Fibroblast of upper back skin (primary cell): ENCODE measurements at places on chromosomes 7 and 10.

- no peak for DNase-seq
These were observed 6.6 kb downstream of the LAT2 start for GRCh38 chr7:74216361-74216761.

DNA sequence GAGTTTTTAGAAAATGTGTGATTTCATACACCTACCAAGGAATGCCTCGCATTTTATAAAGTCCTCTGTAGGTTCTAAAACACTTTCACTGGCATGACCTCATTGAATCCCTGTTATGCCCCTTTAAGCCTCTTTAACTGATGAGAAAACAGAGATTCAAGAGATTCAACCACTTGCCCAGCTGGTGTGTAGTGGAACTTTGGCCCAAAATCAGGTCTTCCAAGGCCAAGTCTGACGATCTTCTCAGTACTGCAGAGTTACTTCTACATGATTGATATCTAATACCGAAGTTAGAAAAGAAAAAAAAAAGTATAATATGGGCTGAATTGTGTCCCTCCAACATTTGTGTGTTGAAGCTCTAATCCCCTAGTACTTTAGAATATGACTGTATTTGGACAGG lies 202.0 kb downstream of the WDR11 start:
- DNase-seq = no peak

DNA sequence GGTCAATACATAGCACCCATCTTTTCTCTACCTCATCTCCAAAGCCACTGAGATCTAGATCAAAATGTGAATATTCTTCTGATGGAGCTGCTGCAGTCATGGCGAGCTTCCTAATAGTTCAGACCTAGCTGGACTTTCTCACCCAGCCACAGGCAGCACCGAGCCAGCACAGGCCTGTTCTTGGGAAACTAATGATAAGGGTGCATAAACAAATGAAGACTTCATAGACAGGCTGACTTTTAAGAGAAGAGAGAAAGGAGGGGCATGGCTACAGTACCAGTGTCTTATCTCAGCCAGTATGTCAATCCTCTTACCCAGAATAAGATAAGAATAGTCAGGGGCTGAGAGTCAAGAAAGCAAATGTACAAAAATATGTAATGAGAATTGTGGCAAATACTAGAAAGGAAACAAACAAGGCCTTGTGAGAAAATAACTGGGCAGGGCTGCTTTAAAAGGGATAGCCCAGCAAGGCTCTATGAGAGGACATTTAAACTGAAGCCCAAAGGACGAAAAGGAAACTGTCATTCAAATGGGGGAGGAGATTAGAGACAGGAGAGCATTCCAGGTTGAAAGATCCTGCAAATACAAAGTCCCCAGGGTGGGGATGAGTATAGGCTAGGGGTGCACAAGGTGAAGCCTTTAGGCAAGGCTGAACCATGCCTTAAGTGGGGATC lies 21.8 kb upstream of the CDK14 start:
- DNase-seq = no peak

DNA sequence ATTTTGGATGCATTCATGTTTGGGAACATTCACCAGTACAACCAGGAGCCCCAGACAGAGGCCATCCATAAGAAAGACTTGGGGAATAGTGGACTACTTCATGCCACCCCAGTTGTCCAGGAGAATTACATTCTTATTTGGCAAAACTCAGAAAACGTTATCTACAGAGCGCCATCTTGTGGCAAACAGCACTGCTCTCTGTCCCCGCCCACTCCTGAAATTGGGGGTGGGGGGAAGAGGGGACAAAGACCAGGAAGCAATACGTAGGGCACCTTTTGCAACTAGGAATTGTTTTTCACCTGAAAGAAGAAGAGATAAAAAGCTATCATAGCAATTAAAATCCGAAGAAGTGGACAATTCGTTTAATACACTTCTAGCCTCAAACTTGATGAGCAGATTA lies 134.6 kb upstream of the MGMT start:
- no peak for DNase-seq

DNA sequence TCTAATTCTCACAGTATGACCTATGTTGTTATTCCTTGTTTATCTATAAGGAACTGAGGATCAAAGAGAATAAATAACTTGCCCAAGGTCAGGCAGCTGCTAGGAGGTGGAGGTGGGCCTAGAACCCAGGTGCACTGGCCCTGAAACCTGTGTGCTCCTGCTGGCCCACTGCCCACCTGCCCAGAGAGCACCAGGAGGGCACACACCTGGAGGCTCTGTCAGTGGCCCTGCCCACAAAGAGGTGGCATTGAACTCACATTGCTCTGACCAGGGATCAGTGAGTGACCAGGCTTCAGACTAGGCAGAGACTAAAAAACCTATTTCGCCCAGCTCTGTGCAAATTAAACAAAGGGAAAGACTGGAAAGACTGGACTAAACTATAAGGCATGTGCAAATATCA lies 210.6 kb downstream of the TNS3 start:
- DNase-seq = no peak

DNA sequence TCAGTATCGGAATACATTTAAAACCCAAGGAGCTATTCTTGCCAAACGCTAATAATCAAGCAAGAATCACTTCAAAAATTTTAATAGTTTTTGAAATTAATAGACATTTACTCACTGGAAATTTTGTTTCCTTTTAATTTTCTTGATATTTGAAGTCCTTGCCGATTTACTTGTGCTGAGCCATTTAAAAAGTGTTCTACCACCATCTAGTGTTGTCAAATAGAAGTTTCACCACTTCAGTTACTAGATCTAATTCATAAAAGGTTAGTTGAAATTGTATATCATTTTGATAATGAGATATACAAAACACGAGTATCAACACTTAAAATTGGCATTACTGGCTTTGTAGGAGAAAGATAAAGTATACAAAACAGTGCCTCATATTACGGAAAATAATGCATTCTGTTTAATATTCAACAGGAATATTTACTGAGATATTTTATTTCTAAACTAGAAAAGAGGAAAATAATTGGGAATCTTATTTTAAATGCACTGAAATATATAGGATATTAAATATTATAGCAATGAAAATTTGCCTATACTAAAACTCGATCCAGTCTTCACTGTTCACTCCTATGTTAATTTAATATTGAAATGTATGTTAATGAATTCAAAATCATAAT lies 664.8 kb upstream of the SEMA3D start:
- peak; percentile 65 for DNase-seq

- no peak for DNase-seq
These were observed 17.6 kb downstream of the C10orf62 start for GRCh38 chr10:97607095-97607636.

DNA sequence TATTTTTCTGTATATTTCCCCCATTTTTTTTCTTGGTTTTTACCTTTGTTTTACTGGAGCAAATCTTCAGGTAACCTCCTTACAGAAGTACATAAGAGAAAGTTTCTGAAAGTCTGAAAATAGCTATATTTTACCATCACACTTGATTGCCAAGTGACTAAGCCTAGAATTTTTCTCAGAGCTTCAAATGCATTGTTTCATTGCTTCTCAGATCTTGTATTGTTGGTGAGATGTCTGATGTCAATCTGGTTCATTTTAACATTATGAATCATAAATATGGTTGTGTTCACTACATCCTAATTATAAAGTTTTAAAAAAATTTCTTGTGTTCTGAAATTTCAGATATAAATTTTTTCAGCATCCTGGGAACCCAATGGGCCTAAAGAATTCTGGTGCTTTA lies 228.2 kb downstream of the AHR start:
- peak; percentile 49 for DNase-seq

GRCh38 chr7:129989466-129989865 lies 36.7 kb upstream of the UBE2H start:
- DNase-seq = peak; percentile 21

DNA sequence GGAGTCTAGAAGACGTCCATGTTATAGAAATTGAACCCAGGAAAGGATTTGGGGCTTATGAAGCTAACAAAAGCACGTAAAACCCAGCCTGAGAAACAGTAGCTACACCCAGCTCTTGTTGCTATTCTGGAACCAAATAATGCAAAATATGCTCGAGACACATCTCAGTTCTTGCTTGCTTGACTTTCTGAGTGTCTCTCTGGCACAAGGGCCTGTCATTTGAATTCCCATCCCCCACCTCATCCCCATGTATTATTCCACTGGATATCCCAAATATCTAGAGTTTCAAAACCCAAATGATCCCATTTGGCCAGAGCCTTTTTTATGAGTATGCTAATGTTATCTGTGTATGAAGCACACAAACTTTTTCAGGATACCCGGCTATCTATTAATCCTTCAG lies 48.2 kb upstream of the AGBL3 start:
- no peak for DNase-seq

- DNase-seq = peak; percentile 66
These were observed 54.8 kb upstream of the CALD1 start for GRCh38 chr7:134724606-134725005.

- peak; percentile 66 for DNase-seq
These were observed 26.4 kb downstream of the YAE1 start for GRCh38 chr7:39592586-39592985.

GRCh38 chr10:65065278-65065677 lies 1544.1 kb downstream of the REEP3 start:
- DNase-seq = no peak

DNA sequence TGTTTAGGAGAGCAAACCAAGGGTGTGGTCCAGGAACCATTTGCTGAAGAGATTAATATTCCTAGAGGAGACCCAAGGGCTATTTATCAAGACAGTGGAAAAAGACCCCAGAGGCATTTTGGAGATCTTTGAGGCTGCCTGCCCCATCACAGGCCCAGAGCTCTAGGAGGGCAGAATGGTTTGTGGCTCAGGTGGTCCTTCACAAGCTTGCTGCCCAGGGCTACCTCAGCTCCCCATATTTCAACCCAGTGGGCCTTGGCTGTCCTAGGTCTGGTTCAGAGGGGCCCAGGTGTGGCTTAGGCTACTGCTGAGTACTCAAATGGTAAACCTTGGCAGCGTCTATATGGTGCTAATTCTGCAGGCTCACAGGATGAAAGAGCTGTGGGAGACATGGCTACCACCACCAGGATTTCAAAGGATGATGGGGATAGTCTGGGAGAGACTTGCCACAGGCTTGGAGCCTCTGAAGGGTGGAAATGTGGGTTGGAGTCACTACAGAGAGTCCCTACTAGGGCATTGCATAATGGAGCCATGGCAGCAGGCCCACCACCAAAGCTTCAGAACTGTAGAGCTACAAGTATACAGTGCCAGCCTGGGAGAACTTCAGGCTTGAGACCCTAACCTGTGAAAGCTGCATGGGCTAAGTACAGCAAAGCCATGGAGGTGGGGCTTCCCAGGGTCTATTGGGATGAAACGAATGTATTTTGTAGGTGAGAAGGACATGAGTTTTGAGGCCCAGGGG lies 24.3 kb downstream of the PTEN start:
- no peak for DNase-seq

- peak; percentile 51 for DNase-seq
These were observed 8.0 kb upstream of the BEND7 start for GRCh38 chr10:13536674-13537366.

DNA sequence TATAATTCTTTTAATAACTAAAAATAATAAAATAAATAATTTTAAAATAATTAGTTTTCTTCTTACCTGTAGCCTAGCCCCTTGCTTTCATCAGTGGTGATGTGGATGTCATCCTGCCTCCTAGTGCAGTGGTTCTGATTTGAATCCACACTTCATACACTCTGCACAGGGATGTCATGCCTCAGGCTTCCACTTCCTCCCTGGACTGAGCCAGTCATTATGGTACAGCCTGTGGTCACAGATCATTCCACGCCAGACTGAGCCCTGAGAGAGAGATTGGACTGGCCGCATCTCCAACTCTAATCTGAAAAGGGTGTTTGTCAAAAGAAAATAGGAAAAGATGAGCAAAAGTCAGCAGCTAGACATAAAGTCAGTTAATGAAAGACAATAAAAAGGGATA lies 436.2 kb upstream of the IGFBP3 start:
- DNase-seq = no peak

GRCh38 chr7:29306319-29306991 lies 111.9 kb downstream of the CHN2 start:
- DNase-seq = no peak

- DNase-seq = peak; percentile 33
These were observed 101.8 kb upstream of the STRIP2 start for GRCh38 chr7:129332254-129333035.

DNA sequence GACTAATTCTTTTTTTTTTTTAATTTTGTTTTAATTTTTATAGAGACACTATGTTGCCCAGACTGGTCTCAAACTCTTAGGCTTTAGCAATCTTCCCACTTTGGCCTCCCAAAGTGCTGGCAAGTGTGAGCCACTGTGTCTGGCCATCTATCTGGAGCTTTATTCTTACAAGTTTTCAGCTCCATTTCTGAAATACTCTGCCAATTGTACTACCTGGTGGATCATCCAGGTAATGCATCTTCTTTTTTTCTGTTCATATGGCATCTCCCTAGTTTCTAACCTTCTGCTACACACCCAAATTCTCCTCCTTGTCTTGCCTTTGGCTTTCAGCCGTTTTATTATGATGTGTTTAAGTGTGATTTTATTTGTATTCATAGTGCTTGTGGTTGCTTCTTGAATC lies 40.2 kb downstream of the ZNF365 start:
- no peak for DNase-seq

- no peak for DNase-seq
These were observed 17.0 kb upstream of the CYP2C18 start for GRCh38 chr10:94666391-94667102.

- DNase-seq = no peak
These were observed 138.6 kb downstream of the ADAM22 start for GRCh38 chr7:88072715-88073055.

DNA sequence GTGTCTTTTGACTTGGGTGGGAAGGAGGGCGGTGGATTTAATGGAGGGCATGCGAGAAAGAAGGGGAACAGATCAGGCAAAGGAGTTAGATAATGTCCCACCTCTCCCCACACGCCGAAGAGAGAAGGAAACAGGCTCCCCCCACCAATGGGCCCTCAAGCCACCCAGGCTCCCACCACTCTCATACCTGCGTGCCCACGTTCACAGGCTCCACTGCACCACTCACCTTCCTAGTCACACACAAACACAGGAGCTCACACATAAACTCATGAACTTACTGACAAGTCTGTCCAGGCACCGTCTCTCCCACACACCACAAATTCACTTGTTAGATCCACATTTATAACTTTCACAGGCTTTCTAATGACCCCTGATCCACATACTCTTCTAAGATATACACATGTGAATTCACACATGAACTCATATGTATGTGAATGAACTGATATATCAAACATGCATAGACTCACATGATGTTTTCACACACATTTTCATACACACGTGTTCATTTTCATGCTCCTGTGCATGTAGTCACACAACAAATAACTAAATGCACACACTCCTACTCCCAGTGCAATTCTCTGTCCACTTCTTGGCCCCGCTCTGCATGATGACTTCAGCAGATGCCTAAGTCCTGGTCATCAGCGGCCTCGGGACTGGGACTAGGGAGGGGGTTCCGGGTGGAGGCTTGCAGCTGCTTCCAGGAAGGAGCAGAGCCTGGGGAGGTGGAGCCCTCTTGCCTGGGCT lies 1.5 kb downstream of the LZTS2 start:
- peak; percentile 78 for DNase-seq

GRCh38 chr7:142279601-142280000 lies 21.7 kb upstream of the PRSS58 start:
- no peak for DNase-seq

GRCh38 chr7:17021205-17021604 lies 139.4 kb upstream of the AGR3 start:
- peak; percentile 18 for DNase-seq

GRCh38 chr10:68950598-68950997 lies 5.4 kb upstream of the DDX21 start:
- no peak for DNase-seq
